ENCODE measurements at places on chromosomes 11 and 22.

- no peak for DNase-seq
Observed at GRCh38 chr11:27485930-27486773, 13.6 kb upstream of the LGR4 start.

- DNase-seq, result no peak
Observed at GRCh38 chr22:26398741-26399153, 30.3 kb upstream of the ASPHD2 start.

DNA sequence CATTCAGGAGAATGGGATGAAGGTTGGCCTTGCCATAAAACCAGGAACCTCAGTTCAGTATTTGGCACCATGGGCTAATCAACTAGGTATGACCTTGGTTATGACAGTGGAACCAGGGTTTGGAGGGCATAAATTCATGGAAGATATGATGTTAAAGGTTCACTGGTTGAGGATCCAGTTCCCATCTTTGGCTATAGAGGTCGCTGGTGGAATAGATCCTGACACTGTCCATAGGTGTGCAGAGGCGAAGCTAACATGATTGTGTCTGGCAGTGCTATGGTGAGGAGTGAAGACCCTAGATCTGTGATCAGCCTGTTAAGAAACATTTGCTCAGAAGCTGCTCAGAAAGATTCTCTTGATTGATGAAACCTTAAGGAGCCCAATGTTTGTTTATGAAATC is 5.7 kb downstream of the NF2 start:
- DNase-seq, result no peak

- DNase-seq, result no peak
Observed at GRCh38 chr11:122746050-122746478, 90.5 kb downstream of the UBASH3B start.

DNA sequence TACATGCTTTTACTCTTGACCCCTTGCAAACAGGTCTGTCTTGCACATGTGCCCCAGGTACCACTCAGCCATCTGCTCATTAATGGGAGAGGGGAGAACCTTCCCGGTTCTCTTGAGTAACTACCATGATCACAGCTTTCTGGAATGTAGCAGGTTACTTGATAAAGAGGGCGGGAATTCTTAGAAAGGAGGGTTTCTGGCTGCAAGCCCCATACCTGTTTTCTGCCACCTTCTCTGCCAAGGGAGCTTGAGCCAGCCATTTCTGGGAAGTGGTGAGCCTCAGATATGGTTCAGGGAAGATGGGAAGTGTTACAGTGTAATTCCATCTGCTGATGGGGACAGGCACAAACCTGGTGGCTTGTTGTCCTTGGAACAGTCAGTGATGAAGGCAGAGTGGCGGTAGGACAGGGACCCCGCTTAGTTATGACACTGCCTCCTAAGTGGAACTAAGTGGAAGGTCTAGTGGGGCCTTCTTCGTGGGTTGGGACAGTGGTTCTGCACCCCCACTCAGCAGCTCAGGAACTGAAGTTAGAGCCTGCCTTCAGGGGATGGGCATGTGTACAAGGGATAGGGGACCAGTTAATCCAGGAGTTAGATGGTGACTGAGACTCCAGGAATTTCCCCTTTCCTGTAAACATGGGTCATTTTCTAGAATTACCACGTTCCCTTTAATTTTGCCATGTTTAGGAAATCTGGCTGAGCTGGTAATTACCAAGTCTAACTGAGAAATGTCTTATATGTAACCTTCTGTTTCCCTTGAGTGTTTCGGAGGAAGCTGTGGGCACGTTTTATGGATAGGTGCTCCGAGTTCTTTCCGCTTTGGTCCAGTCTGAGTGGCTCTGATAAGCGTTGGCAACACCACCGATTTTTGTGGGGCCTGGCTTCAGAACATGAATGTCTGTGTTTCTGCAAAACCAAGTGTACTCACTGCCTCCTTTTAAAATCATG is 35.3 kb downstream of the BCR start:
- DNase-seq, result no peak

GRCh38 chr11:19199048-19199447 is 2.7 kb downstream of the CSRP3 start:
- DNase-seq, result no peak

DNA sequence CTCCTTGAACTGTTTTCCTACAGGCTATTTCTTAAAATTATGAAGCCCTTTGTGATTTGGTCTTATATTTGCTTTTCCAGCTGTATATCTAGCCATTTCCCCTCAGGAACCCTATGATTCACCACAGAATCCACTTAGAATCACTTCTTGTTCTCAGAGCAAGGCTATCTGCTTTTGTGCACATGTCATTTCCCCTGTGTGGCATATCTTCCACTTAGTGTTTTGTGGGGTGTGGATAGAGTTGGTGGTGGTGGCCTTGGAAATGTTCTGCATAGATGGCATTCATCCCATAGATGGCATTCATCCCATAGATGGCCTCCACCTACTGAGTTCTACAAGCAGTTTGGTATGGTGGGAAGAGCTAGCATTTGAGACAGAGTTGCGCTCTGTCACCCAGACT is 44.7 kb downstream of the SWAP70 start:
- no peak for DNase-seq

DNA sequence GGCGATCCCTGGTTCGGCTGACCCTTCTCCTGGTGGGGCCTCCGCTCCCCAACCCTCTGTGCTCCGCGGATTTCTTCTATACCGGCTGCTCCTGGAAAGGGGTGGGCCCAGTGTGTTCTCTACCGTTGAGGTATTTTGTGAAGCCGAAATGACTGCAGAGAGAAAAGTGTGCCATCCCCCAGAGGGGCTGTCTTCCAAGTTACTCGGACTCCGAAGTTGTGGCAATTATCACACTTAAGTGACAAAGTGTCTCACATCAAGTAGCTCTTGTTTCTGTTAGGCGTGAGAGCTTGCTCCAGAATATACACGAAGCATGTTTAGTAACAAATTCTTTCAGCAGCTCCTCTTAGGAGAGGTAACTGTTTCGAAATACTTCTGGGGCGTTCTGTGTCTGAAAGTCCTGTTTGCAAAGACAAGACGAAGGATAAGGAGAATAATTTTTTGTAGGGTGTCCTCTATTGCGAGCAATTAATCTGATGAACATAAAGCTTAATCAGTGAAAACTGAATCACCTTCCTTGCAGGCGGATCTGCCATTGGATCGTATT is 434 bp downstream of the XPNPEP3 start:
- no peak for DNase-seq

DNA sequence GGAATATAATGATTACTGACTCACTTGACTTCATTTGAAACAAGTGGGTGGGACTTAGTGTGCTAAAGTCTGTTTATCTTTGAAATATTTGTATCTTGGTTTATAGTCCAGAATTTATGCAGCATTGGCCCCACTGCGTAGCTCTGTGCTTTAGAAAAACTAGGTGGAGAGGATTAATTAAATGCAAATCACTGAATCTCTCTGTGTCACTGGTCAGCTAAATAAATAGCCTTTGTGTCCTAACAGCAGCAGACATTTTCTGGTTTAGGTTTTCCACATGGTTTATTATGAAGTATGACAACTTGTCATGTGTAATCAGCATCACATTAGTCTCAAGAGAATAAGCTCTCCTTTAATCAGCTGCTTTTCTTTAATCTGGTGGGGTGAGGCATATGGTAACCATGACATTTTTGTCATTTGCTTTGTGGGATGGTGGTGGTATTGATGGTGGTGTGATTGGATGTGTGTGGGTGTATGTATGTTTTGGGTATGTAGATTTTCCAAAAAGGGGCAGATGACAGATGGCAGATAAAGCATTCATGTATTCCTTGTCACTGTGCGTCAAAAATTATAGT is 33.9 kb downstream of the BCL2L13 start:
- no peak for DNase-seq

- DNase-seq, result no peak
Observed at GRCh38 chr11:103112364-103112763, 3.1 kb downstream of the DYNC2H1 start.

GRCh38 chr11:1876361-1877063 is 15.2 kb downstream of the PRR33 start:
- DNase-seq, result no peak

DNA sequence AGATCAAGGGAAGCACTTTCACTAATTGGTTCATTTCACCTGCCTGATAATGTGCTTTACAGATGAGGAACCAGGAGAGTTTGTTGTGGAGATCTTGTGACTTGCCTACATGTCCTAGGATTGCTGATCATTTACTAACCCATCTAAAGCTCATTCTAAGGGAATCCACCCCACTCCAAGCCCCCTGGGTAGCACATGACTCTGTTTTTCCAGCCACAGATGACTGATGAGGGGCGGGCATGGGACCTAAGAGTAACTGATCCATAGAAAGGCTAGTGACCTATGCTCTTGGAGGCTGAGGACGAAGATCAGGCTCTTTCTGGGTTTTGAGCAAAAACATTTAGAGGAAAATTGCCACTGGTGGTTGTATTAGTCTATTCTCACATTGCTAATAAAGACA is 378.1 kb downstream of the CADM1 start:
- DNase-seq, result no peak

DNA sequence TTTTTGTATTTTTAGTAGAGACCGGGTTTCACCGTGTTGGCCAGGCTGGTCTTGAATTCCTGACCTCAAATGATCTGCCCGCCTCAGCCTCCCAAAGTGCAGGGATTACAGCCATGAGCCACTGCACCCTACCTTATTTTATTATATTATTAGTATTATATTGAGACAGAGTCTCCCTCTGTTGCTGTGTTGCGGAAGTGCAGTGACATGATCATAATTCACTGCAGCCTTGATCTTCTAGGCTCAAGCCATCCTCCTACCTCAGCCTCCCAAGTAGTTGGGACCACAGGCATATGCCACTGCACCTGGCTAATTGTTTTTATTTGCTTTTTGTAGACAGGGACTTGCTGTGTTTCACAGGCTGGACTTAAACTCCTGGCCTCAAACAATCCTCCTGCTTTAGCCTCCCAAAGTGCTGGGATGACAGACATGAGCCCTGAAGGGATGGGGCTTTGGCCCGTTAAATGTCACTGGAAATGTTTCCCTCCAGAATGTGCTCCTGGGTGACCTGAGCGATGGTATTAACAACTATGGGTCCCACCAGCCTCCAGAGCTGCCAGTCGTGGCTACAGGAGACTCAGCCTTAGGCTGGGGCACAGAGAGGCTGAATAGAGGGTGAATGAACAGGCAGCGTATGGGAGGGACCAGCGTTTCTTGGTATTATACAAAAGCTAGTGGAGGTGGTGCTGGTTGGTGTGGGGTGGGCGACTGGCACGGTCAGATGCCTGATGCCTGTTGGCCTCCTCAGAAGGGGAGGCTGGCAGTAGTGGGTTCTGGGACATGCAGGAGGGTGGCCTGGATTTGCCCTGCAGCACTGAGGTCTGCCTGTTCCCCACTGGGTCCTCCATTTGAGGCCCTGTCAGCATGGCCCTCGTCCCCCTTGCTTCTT is 7.3 kb downstream of the TANGO2 start:
- no peak for DNase-seq

GRCh38 chr22:50574383-50574755 is 3.9 kb downstream of the CPT1B start:
- DNase-seq, result no peak

GRCh38 chr22:26362471-26362870 is 66.6 kb upstream of the ASPHD2 start:
- DNase-seq, result no peak

DNA sequence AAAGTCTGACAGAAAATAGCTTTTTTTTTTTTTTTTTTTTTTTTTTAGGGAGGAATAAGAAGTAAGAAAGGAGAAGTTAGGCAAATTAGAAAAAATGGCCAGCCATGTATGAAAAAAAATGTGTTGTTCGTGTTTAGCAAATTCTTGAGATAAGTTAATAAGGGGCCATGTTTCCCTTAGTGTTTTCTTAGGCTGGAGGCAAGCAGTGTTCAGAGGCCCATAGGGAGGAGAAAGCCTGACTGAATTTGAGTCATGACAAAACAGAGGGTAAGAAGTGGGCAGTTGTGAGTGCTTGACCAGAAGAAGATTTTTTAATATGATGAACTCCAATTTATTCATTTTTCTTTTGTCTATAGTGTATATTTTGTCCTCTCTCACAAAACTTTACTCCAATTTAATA is 766.4 kb downstream of the FAM181B start:
- no peak for DNase-seq

DNA sequence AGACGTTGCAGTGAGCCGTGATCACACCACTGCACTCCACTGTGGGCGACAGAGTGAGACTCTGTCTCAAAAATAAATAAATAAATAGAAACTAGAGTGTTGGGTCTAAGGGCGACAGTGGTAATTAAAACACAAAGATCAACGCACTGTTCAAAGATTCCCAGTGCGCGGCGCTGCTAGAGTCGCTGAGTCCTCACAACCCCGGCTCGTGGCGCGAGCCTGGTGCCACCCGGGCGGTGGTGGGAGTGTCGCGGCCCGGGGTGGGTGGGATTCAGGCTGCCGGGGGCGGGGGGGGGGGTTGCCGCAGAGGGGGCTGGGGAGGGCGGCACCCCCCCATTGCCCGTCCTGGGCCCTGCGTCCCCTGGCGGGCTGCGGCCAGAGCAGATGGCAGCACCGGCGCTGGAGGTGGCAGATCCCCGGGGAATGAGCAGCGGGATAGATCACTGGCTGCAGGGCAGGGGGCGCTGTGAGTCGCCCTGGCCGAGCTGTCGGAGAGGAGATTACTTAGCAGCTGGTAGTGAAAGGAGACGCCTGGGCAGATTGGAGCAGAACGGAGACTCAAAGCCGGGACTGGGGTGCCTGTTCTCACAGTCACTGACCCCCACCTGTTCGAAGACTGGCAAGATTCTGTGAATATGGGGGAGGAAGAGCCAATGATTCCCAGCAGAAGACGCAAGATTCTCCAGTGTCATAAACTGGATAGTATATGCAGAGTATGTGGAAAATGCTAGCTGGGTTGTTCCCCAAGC is 30.2 kb upstream of the APOBEC3A start:
- DNase-seq, result no peak

- DNase-seq, result no peak
Observed at GRCh38 chr22:28808716-28809355, 8.5 kb upstream of the XBP1 start.

- DNase-seq, result no peak
Observed at GRCh38 chr22:30609260-30610185, 2.5 kb downstream of the TCN2 start.

DNA sequence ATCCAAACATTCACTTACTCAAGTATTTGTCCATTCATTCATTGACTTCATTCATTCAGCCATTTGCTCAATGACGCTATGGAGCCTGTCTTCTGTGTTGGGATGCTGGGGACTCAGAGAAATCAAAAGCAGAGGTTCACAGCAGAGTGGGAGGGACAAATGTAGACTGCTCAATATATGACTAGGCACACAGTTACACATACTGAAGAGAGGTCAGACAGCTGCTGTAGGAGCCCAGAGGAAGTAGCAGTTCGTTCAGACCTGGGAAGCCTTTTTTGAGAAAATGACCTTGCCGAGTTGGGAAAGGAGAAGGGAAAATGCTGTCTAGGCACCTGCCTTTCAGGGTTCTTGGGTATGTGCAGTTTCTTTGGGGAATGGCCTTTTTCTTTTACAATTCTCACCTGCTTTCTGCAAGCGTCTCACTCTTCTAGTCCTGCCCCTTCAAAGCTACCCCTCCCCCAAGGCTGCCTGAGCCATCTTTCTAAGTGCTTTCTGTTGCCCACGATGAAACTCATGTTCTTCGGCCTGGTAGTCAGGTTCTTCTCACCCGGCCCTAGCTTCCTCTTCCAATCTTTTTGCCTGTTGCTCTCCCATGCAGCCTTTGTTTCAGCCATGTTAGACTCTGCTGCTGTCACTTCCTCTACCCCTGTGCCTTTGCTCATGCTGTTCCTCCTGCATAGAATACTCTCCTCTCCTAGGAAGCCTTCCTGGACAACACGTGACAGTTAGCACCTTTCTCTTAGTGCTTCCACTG is 4.2 kb upstream of the UVRAG start:
- DNase-seq, result no peak

GRCh38 chr22:28268171-28268570 is 349.1 kb upstream of the PITPNB start:
- DNase-seq, result no peak

- DNase-seq, result no peak
Observed at GRCh38 chr11:1038921-1039320, 2.4 kb upstream of the MUC6 start.

All from stimulated activated CD8-positive, alpha-beta memory T cell treated with anti-CD3 and anti-CD28 coated beads, Interleukin-7, amount 100 ng/mL, for 1 hour (primary cell).